ENCODE measurements at places on chromosomes 3 and 15. TPM values are rescaled to one million over a fixed set of nuclear protein-coding genes. Genes with fewer than 3 reads are reported as not detected.
A peak's percentile ranks its signal among the peaks of the same experiment; 100 is the strongest.

DNA sequence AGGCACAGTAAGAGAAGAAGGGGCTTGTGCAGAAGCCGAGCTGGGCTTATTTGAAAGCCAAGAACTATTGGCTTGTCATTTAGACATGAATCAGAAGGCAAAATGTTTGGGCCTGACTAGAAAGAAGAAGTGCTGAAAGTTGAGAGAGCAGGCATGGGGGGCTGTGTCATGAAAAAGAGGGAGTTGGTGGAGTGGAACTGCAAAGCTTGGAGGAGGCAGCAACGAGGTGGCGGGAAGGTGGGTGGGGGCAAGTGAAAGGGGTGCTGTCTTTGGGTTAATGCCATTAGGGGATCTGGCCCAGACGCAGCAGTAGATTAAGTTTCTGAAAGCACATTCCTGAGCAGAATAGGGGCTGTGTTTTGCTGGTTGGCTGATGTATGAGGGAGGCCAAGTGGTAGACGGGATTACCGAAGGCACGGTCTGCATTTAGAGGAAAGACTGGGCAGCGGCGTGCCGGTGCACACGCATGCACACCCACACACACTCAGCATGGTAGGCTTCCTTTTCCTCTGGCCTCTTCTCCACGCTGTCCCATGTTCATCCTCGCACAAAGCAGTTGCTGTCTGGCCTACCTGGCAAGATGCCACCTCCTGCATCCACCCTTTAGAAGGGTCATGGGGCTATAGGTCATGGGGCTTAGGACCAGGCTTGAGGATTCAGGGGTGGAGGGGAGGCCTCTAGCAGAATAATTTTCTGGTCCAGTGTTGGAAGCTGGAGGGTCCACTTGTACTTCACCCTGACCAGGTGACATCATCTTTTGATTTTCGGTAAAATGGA, 43.0 kb downstream of the BOC start:
- DNase-seq: no peak

DNA sequence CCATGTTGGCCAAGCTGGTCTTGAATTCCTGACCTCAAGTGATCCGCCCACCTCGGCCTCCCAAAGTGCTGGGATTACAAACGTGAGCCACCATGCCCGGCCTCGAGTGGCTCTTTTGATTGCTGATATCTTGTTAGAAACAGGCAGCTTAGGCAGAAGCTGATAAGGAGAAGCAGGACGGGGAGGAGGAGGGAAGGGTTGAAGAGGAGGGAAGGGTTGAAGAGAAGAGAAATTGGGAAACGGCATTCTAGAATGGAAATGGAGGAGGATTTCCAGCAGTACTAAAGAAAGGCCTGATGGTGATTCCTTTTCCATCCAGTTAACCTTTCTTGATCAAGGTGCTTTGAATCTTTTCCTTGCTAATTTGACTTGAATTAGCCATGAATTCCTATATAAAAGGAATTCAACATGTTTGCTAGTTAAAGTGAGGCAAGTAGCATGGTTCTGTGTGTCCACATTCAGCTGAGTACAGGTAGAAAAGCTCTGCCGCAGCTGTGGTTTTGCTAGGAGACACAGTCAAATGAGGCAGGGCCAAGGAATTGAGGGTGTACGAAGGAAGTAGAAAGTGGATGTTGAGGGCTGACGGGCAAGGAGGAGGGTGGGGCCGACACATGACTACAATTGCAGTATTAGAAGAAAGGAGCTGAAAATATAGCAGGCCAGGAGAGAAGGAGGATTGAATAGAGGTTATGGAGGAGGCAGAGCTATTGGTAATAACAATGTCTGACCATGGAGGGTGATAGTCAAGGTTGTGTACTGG, 27.2 kb upstream of the ATP1B3 start:
- DNase-seq: no peak

DNA sequence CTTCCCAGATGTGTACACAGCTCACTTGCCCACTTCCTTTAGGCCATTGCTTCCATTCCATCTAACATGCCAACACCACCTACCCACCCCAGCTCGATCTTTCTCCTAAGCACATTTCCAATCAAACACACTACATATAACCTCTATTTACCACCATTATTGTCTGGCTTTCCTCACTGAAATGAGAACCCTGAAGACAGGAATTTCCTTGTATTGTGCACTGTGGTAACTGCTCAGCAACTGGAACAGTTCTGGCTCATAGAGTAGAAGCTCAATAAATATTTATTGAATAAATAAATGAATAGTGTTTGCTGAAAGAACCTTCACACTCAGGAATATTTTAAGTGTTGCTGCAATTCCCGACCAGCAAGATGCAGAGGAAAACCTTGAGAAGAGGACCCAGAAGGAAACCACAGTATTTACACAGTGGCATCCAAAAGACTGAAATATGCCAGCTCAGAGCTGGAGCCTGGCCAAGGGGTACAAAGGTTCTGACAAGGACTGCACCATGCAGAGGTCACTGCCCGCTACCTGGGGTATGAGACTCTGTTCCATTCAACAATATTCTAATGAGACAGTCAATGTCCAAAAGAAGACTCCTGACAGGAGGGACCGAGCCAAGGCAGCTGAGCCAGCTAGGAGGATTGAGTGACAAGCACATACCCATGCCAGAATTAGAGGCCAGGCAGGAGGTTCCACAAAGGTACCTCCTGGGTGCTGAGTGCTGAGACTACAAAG, 168.8 kb downstream of the NUP210 start:
- DNase-seq: no peak

GRCh38 chr3:71951361-71951760, 166.4 kb upstream of the PROK2 start:
- DNase-seq: no peak

DNA sequence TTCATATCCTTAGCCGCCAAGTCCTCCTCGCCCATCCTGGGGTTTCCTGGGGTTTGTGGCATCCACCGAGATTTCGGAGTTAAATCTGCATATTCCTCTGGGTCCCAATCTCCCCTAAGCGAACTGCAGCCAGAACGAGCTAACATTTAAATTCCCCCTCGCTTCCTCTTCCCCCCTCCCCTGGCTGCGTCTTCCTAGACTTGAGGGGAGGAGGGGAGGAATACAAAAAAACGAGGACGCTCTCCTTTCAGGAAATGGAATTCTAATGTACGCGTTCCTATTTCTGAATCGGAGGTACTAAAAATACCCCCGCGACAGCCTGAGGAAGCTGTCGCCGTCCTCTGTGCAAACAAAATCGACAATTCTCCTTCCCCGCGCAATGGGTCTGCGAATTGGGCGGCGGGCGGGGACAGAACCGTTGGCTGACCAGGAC, 5.6 kb downstream of the FEZF2 start:
- no peak for DNase-seq

- no peak for DNase-seq
Measured at GRCh38 chr3:45872569-45872968, 13.8 kb upstream of the CCR9 start.

- no peak for DNase-seq
Measured at GRCh38 chr3:132418916-132419315, 1.6 kb downstream of the DNAJC13 start.

DNA sequence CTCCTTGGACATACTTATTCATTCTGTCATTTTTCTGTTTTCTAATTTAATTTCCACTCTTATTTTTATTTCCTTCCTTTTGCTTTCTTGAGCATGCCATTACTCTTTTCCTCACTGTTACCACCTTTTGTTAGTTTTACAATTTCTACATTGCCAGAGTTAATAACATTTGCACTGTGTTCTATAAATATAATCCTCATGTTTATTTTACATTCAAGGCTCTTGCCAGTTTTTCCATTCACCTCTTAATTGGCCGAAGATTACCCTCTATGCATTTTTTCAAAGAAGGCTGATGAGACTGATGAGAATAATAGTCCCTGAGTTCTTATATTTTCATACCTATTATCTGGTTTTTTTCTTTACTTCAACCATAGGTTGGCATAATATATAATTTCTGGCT, 10.5 kb downstream of the BTD start:
- DNase-seq: no peak

GRCh38 chr15:92853222-92853621, 46.9 kb upstream of the CHD2 start:
- no peak for DNase-seq

DNA sequence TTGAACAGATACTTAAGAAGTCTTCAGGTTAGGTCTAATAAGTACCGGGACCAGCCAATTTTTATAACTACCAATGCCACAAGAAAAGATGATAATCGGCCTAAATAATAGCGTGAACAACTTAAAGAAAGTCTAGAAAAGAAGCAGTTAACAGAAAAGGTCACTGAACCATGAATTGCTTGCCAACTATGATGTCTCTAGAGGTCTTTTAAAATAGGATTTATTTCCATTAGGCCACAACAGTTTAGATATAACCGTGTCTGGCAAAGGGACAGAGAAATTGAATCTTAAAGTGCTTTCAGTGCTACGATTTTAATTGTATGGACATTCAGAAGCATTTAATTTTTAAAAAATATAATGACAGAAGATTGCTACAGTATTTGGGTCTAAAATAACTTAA, 1070.4 kb downstream of the ROBO1 start:
- no peak for DNase-seq

GRCh38 chr3:79040701-79041100, 727.1 kb downstream of the ROBO1 start:
- no peak for DNase-seq

- peak; percentile 79 for DNase-seq
Measured at GRCh38 chr3:4355401-4356219, 52.4 kb downstream of the SETMAR start.

- DNase-seq: no peak
Measured at GRCh38 chr3:12553921-12554391, 2.9 kb upstream of the MKRN2 start.

DNA sequence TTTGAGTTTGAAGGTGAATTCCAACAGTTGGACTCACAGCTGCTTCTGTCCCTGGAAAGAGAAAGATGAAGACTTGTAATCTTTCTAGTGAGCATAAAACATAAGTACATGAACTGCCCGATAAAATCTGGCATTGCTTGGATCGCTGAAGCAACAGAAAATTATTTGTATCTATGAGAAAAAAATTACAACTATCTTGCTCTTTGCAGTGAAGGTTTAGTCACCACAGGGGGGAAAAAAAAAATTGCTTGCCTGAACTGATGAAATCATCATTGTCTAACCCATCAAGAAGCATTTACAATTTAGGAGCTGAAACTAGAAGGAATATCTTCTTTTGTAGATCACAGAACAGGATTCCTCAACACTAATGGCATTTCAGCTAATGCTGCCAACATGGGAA, 20.0 kb downstream of the TMEM207 start:
- DNase-seq: no peak

- peak; percentile 40 for DNase-seq
Measured at GRCh38 chr3:32508711-32509110, 6.1 kb upstream of the CMTM6 start.

GRCh38 chr3:7075117-7075516, 214.2 kb downstream of the GRM7 start:
- no peak for DNase-seq

DNA sequence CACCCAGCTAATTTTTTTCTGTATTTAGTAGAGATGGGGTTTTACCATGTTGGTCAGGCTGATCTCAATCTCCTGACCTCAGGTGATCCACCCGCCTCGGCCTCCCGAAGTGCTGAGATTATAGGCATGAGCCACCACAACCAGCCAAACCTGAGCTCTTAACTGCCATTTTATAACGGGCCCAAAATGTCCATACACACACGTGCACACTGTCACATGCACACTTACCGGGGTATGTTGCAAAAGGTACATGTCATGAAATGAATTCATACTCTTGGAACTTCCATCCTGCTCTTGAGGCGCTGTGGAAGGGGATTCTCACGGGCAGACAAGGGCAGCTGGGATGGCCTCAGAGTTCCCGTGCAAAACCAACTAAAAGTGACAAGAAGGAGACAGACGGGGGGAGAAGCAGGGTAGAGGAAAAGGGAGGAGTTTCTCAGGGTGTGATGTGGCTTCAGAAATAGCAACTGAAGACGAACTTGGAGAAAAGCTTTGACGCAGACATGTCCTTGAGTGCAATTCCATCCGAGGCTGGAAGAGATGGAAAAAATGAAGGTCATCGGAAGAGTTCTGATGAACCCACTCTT, 110.9 kb downstream of the BDH1 start:
- DNase-seq: no peak

DNA sequence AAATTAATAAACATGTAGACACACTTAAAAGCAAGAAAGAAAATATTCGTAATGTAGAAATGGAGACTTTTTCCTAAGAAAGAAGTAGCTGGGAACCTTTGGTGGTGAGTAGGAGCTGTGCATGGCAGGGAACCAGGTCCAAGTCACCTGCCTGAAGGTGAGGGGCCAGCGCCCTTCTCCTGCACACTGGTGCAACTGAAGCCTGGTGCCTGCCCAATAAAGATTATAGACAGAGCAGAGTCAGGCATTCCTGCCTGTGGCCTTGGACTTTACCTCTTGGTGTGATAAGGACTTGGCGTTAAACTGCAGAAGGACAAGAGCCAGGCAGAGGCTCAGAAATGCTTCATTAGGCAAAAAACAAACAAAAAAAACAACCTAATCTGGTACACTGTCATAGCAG, 14.2 kb downstream of the CFAP91 start:
- no peak for DNase-seq

DNA sequence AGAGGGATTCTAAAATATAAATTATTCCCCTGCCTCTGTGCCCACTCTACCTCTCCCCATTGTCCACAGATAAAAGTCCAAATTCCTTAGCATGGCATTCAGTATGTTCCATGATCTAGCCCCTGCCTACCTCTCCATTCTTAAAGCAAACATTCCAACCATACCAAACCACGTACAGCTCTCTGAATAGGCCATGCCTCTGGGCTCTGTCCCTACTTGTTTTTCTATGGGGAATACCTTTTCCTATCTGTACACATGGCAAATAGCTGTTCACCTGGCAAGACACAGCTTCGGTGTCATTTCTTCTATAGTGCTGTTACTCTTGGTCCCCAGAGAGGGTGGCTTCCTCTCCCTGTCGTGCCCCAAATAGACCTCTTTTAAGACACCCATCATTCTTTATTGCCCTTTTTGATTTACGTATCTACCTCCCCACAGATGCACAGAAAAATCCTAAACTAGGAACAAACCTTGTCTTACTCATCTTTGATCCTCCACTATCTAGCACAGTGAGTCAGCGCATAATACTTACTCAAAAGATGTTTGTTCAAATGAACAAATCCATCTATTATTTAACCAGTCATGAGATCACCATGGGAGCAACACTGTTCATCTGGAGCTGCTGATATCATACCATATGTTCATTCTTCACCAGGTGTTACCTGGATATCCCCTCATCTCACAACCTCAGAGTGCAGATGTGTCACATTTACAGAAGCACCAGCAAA, 329.8 kb downstream of the THSD4 start:
- no peak for DNase-seq

- DNase-seq: no peak
Measured at GRCh38 chr15:86336051-86336788, 256.5 kb downstream of the AGBL1 start.

Gene EFCC1
- 2.2 TPM for polyA plus RNA-seq

Gene PAQR9
- 0.70 TPM for polyA plus RNA-seq

Gene CCR9
- 0.08 TPM for polyA plus RNA-seq

Gene TMEM108
- polyA plus RNA-seq: 2.1 TPM

Gene GALNT15
- 2.1 TPM for polyA plus RNA-seq

Gene CMSS1
- polyA plus RNA-seq: 48.1 TPM

Gene LPP
- polyA plus RNA-seq: 22.1 TPM

Gene ITIH1
- 0.31 TPM for polyA plus RNA-seq

Gene RETNLB
- polyA plus RNA-seq: not detected

Gene AQP9
- 0.40 TPM for polyA plus RNA-seq

Gene CD96
- 0.59 TPM for polyA plus RNA-seq

Gene SERPINI2
- 0.46 TPM for polyA plus RNA-seq

Gene GOLGA8S
- 1.4 TPM for polyA plus RNA-seq
